ENCODE measurements at places on chromosomes 3 and 15.

GRCh38 chr3:143771258-143771657 is 77.0 kb downstream of the SLC9A9 start:
- no peak for DNase-seq

GRCh38 chr3:54917174-54917573 is 10.7 kb downstream of the LRTM1 start:
- DNase-seq, result no peak

GRCh38 chr3:70064194-70064779 is 64.8 kb downstream of the SAMMSON start:
- peak; percentile 43 for DNase-seq

GRCh38 chr15:45228931-45229330 is 23.1 kb upstream of the SLC28A2 start:
- no peak for DNase-seq

- DNase-seq, result no peak
Observed at GRCh38 chr3:8399686-8400085, 101.9 kb upstream of the LMCD1 start.

DNA sequence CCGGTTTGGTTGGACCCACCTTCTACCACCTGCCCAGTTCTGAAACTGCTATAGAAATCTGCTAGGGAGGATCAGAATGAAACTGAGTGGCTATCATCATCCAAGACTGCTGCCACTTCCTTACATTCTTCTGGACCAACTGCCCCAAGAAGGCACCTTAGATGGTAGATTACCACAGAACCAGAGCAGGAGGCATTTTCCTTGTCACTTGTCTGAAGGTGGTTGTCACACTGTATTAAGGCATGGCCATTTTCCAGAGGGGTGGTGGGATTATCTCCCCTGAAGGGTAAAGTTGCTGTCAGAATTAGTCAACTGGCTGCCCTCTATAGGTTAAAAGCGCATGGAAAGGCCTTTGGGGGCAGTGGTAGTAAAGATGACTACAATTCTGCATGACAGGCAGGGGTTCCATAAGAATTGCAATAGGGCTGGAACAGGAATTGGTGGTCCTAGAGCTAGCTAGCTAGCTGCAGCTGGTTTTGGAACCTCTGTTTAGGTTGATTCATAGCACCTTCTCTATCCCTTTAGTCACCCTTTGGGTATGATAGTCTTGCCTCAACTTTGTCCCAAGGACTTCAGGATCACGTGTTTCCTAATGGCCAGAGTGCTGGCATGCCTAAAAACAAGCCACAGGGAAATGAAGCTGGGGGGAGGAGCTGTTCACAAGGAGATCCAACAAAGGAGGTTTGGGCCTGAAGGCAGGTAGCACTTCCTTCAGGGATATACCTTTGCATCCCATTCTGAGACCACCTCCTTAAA is 4.8 kb upstream of the CSPG5 start:
- no peak for DNase-seq

DNA sequence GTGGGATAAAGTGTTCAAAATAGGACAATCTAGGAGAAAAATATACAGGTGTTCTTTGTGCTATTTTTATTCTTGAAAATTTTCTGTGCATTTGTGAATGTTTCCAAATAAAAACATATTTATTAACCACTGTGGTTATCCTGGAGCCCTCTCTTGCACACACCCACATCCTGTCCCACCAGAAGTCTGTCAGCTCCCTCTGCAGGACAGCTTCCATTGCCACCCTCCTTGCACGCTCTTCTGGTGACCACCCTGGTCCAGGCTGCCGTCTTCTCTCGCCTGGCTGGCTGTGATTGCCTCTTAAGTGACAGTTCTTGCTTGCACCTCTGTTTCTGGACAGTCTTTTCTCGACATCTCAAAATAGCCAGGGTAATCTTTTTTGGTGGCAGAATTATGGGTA is 394.0 kb downstream of the LRTM1 start:
- DNase-seq, result no peak

GRCh38 chr3:134072881-134073582 is 43.3 kb upstream of the SLCO2A1 start:
- DNase-seq, result no peak

DNA sequence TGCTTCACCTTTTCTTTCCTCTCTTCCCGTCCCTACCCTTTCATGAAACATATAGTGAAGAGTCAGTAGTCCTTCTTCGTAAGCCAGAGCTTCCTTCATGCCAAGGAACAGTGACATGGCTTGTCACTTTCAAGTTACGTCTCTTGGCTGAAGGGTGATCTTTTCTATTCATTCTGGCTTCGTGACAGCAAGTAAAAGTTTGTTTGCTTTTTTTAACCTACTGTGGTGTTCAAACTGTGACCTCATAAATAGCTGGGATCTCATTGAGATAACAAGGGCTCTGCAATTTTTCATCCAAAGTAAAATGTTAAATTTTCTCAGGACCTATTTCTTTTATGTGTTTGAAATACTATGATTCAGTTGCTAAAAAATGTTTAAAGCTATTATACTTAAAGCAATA is 10.5 kb downstream of the CDIN1 start:
- DNase-seq, result no peak

DNA sequence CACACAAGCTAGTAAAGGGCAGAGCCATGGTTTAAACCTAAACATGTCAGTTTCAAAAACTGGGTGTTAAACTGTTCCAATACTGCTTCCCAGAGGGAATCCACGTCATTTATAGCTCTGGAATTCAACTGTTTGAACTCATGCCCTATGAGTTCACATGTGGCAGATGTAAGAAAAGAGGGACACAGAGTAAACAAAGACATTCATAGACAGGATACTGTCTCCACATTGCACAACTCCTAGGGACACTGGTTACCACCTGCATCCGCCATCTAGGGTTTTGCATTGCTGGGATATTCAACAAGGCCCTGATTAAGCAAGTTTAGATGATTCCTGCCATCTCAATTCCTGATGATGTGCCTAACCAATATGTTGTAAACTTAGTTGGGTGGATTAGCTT is 134.1 kb upstream of the COL8A1 start:
- DNase-seq, result no peak

- peak; percentile 97 for DNase-seq
Observed at GRCh38 chr3:13009132-13009945, 63.9 kb downstream of the IQSEC1 start.

- DNase-seq, result no peak
Observed at GRCh38 chr3:26353097-26353496, 269.5 kb upstream of the LRRC3B start.

- DNase-seq, result no peak
Observed at GRCh38 chr3:127536830-127537812, 53.4 kb downstream of the TPRA1 start.

- no peak for DNase-seq
Observed at GRCh38 chr15:25882466-25882865, 19.3 kb upstream of the ATP10A start.

GRCh38 chr3:81868597-81868996 is 107.2 kb upstream of the GBE1 start:
- no peak for DNase-seq

DNA sequence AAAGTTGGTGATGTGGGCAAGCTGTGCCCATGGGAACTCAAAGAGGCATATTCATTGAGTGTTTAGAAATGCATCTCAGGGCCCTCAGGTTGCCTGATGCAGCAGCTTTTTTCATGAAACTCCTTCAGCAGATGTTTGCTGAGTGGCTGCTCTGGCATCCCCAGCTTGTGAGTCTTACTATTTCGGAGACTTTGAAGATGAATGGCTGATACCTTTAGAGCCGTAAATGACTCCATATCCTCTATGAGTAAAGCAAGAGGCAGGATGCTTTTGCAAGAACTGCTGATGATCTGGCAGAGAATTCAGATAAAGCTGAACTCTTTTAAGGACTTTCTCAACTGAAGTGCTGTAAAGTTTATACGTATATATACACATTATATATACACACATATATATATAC is 384.3 kb downstream of the CACNA2D3 start:
- no peak for DNase-seq

GRCh38 chr15:53757906-53758305 is 1.6 kb downstream of the WDR72 start:
- no peak for DNase-seq

DNA sequence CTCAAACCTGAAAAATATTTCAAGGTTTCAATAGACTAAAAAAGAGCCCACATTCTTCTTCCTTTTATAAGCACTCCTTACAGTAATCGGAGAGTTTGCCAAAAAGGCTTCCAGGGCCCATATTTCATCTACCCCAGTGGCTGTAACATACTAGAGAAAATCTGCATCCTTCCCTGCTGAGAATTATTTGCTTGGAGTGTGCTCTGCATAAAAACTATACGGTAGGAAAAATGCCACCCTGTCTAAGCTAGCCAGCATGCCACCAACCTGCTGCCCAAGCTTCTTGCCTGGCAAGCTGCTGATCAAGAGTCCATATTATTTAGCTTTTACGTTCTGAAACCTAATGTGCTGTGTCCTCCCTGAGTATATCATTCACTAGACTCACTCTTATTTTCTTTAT is 107.1 kb downstream of the FGF12 start:
- no peak for DNase-seq

- DNase-seq, result no peak
Observed at GRCh38 chr3:163768048-163768447, 1310.2 kb downstream of the SI start.

DNA sequence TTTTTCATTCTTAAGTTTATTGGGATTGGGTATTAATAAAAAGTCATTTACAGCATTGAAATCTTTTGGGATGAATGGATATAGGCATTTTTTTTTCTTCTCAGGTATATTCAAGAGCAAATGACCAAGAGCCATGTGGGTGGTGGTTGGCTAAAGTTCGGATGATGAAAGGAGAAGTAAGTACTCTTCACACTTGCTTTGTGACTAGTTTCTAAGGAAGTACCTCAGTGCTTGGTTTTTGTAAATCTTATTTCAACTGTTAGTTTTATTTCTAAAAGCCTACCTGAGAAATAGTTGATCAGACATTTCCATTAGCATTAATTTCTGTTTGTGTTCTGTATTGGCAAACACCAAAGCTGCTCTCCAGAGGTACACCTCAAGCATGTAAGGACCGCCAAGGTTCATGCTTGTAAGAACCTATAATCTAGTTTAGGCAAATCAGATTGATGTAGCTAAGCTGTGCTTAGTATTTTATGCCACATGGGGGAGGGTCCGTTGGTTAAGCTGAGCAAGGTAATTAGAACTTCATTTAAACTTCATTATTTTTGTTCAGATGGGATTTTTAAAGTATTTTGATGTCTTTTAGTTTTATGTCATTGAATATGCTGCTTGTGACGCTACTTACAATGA is 35.4 kb downstream of the FXR1 start:
- peak; percentile 30 for DNase-seq

- DNase-seq, result no peak
Observed at GRCh38 chr3:95899911-95900310, 914.5 kb upstream of the EPHA6 start.

GRCh38 chr15:58918239-58918638 is 15.2 kb downstream of the SLTM start:
- DNase-seq, result no peak

DNA sequence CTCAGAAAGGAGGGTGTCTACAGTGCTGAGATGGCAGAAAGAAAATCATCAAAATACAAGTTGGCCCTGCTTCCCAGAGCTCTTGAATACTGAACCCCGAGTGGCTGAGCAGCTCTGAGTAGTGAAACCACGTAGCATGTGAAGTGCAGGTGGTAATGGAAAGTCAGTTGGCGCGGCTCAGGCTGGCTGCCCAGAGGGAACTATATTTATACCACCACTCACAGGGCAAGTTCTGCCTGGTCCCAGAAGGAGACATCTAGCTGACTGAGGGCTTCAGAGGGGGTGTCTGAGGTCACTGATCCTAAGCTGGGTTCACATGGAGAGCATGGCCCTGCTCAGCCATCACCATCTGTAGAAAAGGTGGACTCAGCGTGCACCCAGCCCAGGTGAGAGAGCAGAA is 129.6 kb upstream of the AGBL1 start:
- no peak for DNase-seq

- DNase-seq, result no peak
Observed at GRCh38 chr3:60095516-60095915, 1045.7 kb upstream of the CFAP20DC start.

GRCh38 chr3:59310736-59311135 is 260.9 kb upstream of the CFAP20DC start:
- DNase-seq, result no peak

GRCh38 chr3:157160658-157161424 is 894 bp upstream of the CCNL1 start:
- peak; percentile 99 for DNase-seq

- DNase-seq, result no peak
Observed at GRCh38 chr3:146539315-146539714, 5.1 kb downstream of the PLSCR1 start.

DNA sequence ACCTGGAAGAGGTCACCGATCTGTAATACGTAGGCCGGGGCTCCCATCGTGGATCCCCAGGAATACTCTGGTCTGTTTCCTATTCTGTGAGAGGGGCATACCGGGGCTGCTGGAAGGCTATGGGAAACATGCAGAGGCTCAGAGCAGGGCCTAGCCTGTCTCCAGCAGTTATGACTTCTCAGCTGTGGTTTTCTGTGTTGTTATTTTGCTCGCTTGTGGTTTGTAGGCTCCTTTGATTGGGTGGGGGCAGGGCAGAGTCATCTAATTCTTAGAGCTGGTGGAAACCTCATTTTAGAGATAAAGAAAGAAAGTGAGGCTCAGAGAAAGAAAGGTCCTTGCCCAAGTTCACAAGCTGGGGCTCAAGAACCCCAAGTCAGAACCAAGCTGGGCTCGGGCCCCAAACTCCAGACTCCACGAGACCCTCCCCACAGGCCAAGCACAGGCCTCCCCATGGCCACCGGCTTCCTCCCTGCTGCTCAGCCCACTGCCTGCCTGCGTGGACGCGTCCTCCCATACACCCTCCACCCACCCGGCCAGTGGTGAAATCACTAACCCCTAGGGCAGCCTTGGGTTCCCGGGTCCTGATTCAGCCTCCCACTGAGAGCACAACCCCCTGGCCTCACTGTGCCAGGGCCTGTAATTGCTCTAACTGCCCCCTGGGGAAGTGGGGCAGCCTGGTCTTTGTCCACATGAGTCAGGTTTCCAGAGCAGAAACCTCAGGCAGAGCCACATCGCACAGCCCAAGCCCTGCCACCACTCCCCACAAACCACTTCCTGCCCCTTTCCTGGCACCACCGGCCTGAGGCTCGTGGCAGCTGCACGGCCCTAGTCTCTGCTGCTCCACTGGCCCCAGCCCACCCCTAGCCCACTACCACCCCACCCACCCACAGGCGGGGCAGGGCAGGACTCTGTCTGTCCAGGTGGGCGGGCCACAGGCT is 270.8 kb downstream of the UACA start:
- peak; percentile 90 for DNase-seq

DNA sequence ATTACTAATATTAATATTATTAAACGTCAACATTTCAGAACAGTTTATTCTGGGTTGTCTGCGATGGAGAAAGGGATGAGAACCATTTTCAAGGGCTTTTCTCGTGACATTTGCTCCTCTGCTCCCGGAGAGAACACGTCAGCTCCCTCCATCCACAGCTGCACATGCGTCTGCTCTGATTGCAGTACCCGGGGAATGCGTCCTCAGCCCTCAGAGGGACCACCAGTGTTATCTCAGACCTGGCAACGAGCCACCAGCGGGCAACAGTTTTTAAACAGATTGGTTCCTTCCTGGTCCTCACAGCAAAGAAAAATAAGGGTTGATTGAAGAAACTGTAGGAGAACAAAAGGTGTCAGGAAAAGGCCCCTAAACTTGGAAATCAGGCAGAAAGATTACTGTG is 202.2 kb upstream of the ADAMTS9 start:
- DNase-seq, result no peak

GRCh38 chr15:99592145-99592791 is 26.5 kb downstream of the MEF2A start:
- no peak for DNase-seq

- no peak for DNase-seq
Observed at GRCh38 chr3:171228240-171228639, 201.7 kb upstream of the SLC2A2 start.
